ENCODE measurements at places on chromosomes 5 and 9.

DNA sequence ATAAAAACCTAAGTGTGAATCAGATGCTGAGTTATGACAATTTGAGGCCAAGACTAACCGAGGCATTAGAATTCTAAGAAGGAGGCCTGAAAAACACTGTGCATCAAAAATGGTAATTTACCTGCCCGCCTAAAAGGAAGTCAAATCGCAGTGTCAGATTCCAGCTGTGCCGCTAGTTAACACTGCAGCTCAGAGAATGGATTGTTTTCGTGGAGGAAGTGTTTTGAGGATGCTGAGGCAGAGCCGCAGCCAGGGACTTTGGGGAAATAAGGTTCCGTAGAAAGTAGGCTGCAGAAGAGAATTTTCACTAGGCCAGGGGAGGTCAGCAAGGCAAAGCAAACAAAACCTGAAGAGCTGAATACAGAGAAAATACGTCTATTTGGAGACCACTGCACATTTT lies 226.4 kb upstream of the ISL1 start:
- peak; percentile 52 for DNase-seq

DNA sequence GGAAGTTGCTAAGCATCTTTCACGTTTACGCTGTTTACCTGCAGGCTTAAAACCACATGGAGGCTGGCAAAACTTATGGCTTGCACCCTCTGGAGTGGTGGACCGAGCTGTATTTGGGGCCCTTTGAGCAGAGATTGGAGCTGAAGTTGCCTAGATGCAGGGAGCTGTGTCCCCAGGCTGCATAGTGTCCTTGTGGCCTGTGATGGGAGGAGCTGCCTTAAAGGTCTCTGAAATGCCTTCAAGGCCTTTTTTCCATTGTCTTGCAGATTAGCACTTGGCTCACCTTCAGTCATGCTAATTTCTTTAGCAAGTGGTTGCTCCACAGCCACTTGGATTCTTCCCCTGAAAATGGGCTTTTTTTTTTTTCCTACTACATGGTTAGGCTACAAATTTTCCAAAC lies 81.5 kb upstream of the CHD1 start:
- DNase-seq, result peak; percentile 79

- no peak for DNase-seq
Observed at GRCh38 chr9:112885324-112885723, 5.4 kb downstream of the SLC46A2 start.

DNA sequence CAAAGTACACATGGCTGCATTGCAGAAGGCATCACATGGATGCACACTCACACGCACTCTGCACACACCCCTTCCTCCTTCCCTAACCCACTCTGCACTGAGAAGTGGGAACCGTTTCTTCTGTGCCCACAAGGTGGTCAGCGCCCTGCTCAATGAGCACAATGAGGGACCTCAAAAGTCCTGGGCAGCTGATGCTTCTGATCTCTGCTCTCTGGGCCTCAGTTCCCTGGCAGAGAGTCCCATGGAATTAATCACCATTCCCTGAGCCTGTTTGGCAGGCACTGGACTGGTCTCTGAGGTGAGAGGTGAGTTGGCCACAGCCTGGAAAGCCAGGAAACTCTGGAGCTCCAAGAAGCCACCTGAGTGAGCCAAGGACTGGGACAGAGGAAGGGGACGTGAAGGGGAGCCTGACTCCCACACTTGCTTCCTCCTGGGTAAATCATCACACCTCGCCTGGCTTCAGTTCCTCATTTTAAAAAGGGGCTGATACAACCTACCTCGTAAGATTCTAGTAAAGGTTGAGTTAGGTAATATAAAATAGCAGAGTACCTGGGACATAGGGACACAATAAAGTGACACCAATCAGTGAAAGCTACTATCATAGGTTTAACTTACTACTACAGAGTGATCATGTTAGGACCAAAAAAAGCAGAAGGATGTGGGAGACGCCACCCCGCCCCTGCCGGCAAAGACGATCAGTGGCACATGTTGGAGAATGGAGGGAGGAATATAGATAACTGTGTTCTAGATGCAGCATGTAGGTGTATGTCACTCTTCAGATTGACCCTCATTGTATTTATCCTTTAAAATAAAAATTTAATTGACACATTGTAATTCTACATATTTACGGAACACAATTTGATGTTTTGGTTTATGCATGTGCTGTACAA lies 21.1 kb upstream of the IGFBPL1 start:
- no peak for DNase-seq

GRCh38 chr5:141992349-141992963 lies 20.4 kb downstream of the GNPDA1 start:
- no peak for DNase-seq

DNA sequence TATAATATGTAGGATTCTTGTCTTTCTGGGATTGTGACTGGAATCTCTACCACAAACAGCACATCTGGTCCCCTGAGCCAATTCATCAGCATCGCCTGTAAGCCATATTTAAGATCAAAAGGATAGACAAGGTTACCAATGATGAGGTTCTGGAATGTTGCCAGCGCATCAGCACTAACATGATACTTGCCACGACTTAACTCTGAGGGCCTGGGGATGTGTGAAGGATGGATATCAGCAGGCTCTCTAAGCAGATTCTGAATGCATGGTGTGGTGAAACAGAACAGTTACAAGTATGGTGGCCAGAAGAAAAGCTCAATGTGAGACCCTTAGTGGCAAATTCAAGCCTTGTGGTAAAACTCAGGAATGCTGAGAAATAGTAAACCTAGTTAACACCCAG lies 143.0 kb downstream of the XRCC4 start:
- no peak for DNase-seq

- DNase-seq, result no peak
Observed at GRCh38 chr5:56112526-56113121, 117.9 kb upstream of the IL6ST start.

DNA sequence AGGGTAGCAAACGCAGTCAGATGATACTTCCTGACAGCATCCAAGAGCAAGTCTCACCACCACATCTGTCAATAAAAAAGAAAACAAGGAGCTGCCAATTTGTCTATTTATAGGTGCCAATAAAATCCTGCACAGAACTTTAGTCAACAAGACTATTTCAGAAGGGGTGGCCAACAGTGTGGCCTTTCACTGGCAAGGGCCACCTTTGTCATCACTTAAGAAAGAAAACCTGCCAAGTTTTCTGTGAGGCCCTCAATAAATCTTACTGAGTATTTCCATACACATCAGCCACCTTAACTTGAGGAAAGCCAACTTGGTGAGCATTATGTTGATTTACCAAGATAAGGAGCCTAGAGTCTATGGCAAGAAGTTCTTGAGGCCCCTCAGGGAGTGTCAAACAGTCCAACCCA lies 312.3 kb downstream of the ENC1 start:
- DNase-seq, result no peak

- no peak for DNase-seq
Observed at GRCh38 chr9:20335668-20336332, 286.5 kb downstream of the MLLT3 start.

DNA sequence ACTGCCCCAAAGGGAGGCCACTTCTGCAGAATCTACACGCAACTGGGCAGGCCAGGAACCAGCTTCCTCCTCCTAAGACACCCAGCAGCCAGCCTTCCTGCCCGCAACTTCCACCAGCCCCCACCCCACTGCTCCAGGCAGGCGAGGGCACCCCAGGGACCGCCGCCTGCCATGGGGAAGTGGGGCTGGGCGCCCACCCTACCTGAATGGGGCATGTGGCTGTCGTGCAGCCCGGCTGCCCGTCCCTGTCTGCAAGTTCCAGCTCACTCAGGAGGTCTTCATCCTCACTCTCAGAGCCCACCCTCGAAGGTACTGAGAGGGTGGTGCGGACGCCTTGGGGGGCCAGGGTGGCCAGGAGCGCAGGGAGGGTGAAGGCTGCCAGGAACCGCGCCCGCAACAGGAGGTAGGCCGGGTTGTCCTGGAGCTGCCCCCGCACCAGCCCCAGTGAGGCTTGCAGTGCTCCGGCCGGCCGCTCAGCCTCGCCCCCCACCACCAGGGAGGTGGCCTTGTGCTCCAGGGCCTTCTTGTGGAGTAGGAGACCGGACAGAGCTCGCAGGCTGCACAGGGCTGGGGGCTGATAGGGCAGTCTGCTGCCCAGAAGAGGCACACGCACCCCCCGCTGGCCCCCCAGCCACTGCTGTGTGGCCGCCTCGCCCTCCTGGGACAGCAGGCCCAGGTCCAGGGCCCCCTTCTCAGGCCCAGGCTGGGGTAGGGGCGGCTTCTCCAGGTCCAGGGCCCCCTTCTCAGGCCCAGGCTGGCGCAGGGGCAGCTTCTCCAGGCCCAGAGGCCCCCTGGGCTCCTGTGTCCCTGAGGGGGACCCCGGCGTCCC lies 4.1 kb upstream of the CARD9 start:
- DNase-seq, result no peak

- no peak for DNase-seq
Observed at GRCh38 chr9:131915181-131915580, 164.5 kb downstream of the MED27 start.

- no peak for DNase-seq
Observed at GRCh38 chr5:159913048-159913447, 3.2 kb upstream of the ADRA1B start.

DNA sequence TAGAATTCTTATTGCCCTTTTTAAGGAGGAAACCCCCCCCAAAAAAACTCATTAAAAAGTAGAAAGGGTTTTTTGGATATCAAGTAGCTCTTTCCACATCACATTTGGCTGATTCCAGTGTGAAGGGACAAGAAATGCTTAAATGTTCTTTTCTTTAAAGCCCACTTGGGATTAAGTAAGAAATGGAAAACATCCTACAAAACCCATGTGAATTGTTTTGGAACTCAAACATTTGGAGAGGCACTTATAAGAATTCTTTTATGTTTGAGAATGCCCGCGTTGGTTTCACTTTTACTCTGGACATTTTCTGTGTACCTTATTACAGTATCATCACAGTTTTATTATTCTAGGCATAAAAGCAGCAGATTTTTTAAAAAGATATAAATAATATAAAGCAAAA lies 301.1 kb upstream of the ACTBL2 start:
- no peak for DNase-seq

DNA sequence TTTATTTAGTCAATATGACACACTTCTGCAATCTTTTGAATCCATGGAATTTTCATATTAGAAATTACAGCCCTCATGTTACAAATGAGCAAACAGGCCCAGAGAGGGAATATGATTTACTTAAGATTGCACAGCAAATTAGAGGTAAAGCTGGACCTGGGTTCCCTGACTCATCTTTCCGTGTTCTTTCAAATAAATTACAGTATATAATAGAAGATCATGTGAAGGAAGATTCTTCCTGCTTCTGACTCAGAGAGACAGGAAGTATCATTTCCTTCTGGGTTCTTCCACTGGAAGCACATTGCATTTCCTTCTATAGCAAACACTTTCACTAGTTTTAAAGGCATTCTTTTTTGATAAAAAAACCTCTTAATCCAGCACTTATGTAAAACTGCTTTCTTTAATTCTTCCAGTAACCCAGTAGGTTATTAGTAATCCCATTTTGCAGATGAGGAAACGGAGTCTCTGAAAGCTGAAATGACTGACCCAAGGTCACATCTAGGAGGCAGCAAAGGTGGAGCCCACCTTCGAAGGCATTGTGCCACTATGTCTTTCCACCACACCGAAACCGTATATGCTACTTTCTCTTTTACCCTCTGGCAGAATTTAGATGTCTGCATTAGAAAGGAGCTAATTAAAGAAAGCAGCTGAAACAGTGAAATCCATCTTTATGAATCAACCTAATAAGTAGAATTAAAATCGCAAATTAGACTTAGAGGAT lies 566.7 kb upstream of the KLF4 start:
- no peak for DNase-seq

DNA sequence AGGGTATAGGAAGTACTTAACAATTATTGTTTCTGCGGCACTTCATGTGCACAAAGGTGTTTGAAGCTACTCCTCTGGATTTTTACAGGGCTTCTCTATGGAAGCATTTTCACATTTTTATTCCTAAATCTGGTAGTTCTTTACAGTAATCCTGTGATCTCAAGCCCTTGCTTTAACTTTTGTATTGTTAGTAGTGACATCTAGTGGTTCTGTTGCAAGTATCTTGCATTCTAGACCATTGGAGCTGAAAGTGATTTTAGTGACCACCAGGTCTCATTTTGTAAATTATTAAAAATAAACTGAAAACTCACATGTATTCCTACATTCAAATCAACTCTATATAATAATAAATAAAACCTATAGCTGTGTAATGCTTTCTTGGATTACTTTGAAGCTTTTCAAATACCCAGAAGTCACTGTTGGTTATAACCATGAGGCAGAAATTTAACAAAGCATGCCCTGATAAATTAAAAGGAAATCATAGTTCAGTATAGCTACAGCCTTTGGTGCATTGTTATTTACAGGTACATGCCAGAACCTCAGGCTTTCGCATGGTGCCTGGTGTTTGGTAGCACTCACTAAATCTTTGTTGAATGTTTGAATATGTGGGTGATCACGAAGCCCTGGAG lies 18.9 kb downstream of the RPS23 start:
- DNase-seq, result no peak

GRCh38 chr5:40995801-40996586 lies 75.1 kb downstream of the MROH2B start:
- DNase-seq, result no peak

DNA sequence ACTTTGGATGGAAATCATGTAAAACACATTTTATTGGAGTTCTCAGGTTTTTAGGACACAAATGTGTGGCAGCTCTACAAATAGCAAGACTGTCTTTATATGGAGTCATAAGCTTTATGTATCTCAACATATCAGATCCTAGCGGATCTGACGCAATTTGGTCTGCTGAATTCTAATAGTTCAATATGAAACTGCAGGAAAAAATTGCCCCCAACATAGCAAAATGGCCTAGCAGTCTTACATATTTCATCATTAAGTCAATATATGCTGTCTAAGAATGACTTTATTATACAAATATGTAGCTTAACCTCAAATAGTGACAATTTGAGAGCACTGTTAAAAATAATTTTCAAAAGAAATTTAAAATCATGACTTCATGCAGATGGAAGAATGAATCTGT lies 244.3 kb downstream of the TAF11L14 start:
- no peak for DNase-seq

DNA sequence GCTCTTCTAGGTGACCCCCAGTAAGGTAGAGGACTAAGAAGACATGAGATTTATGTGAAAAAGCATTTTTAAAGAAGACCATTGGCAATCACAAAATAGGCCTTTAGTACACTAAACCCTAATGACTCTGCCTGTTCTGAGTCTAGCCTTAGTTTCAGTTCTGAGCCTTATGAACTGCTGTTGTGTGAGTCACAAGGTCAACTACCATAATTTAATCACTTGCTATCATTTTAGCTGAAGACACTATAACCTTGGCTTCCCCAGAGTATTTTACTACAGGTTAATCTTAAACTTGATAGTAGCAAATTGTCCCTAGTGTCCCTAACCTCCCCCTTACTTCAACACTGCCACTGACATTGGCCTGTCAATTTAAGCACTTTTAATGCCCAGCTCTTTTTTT lies 34.4 kb downstream of the APC start:
- DNase-seq, result no peak

GRCh38 chr5:150497274-150497988 lies 10.5 kb upstream of the NDST1 start:
- no peak for DNase-seq

- DNase-seq, result no peak
Observed at GRCh38 chr9:98168941-98169488, 23.4 kb downstream of the CORO2A start.

- no peak for DNase-seq
Observed at GRCh38 chr5:141001446-141001843, 35.2 kb downstream of the PCDHAC2 start.

Data from iPS DF 19.7 (cell line).